ENCODE measurements at places on chromosomes 12 and 14.
A peak's percentile ranks its signal among the peaks of the same experiment; 100 is the strongest.

DNA sequence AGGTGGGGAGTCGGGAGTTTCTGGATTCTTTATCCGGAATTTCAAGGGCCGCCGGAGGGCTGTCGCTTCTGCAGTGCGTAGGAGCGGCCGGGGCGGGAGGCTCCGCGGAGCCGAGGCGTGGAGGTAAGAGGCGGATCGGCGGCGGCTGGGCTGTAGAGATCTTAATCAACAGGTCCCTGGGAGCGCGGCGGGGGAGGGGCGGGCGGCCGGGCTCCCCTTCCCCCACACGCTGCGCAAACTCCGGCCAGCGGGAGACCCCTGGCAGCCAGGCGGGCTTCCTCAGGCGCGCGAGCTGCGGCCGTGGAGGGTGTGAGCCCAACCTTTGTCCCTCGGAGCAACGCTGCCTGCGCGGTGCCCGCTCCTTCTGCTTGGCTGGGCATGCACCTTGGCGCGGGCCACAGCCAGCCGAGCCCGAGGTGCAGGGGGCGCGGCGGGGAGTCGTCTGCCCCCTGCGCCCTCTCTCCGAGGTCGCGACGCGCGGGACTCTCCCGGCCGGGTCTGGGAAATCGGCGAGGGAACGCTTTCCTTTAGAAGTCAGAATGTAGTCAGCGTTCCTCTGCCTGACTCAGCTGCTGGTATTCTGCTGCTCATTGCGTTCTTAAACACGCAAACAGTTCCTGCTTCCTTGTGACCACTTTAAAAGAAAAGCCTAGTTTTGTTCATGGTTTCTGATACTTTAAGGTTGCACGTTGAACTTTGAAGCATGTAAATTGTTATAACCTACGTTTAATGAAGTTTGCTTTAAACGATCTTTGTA, at the start of gene PALS1:
TSS of gene PALS1 (plus strand) at position 25 of the 757 bp plus-strand sequence. CDS start 37,736 bp downstream, outside the sequence.
- peak; percentile 82 for DNase-seq

- DNase-seq, result peak; percentile 19
These were observed 941.9 kb downstream of the NRXN3 start for GRCh38 chr14:79111987-79112501.

DNA sequence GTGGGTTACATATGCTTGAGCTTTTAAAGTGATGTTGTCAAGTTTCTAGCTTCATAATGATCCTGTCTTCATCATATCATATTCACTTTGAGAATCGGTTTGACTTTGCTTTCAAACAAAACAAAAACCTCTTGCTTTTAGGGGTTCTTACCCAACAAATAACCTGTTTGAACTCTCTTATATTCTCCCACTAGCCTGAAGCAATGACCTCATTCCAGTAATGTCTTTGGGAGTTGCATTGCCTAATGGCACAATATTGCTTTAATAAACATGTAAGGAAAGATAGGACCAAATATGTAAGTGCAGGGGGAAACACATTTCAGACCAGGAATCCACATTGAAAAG, 27.7 kb downstream of the WBP11 start:
- peak; percentile 65 for DNase-seq

DNA sequence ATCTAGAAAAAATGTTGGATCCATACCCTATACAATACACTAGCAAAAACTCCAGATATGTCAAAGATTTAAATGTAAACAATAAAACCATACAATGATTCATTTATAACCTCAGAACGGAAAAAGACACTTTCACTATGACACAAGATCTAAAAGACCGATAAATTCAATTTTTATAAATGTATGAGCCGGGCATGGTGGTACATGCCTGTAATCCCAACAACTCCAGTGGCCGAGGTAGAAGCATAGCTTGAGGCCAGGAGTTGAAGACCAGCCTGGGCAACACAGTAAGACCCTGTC, 2.5 kb upstream of the SOS2 start:
- DNase-seq, result no peak

- no peak for DNase-seq
These were observed 236.4 kb upstream of the RGS6 start for GRCh38 chr14:71695611-71696350.

GRCh38 chr12:131461096-131461495, 249.8 kb upstream of the SFSWAP start:
- no peak for DNase-seq

- DNase-seq, result peak; percentile 32
These were observed 501.2 kb downstream of the PCNX1 start for GRCh38 chr14:71408362-71409030.

DNA sequence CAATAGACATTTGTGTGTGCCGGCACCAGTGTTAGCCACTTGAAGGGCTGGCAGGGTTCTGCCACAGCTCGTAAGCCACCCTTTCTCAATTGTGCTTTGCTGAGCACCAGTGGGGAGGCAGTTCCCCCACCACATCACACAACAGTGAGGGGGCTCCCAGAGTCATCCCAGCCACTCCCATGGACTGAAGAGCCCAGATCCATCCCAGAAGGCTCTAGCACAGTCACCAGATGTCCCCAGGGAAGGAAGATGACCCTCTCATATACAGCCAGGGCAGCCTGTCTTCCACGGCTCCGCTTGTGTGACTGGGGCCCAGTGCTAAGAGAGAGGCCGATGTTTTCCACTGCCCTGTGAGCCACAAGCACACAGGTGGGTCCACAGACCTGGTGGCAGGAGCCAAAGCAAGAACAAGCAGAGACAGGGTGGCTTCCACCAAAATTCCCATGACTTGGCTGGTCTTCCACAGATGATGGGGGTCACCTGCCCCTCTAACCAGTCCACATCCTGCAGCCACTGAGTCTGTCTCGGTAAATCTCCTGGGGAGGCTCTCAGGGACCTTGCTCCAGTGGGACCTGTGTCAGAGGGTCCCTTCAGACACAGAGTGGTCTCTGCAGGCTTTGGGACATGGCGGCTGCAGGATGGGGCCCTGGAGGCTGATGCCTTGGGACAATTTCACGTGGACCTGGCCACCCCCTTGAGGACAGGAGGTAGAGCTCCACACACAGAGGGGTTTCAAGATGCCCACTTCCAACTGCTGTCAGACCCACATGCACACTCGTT, 71.9 kb upstream of the DDX11 start:
- DNase-seq, result no peak

GRCh38 chr12:94290353-94290752, 142.0 kb downstream of the PLXNC1 start:
- DNase-seq, result peak; percentile 11

DNA sequence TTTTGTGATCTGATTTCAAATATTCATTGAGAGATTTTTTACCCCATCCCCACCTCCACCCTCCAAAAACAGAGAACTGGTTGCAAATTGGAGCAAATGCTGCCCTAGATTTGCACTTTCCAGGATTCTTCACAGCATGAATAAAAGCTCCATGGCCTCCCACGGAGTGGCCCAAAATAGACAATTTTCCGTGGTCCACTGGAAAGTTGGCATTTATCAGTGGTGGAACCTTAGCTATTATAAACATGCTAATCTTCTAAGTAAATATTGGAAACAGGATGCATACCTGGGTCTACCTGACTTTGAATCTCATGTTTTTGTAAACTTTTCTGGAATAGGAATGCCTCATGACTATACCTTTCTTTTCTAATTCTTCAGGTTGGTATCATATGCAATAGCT, 123.9 kb downstream of the SLC16A7 start:
- DNase-seq, result no peak

DNA sequence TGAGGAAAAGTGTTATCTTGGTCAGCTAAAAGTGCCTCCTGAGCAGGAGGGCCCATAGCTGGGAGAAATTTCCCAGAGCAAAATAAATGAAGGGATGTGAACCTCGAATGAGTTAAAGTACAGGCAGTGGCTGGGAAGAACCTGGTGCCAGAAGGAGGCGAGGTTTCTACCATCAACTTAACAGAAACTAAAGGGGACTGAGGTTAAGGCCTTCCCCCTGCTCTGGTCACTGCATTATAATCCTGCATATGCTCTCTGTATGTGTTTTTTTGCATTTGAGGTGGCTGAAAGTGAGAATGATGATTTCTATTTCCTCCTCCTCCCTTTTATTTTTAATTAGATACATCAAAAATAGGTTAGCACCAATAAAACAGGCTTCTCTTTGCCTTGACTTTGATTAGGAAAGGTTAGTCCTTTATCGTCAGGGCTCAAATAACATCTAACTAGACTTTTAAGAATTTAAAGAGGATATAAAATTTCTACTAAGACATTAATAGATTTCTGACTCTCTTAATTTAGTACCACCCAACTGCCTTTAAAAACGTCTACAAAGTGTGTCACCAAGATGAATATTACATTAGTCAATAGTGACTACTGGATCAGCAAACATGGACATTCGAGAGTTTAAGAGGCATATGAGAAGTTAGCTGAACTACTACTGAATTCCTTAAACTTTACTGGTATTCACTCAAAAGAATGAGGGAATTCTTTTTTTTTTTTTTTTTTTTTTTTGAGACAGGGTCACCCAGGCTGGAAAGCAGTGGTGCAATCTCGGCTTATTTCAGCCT, 49.2 kb downstream of the GALNT4 start:
- DNase-seq, result peak; percentile 26

GRCh38 chr12:87804386-87804785, 224.8 kb downstream of the C12orf50 start:
- no peak for DNase-seq

- DNase-seq, result no peak
These were observed 697 bp upstream of the GRIP1 start for GRCh38 chr12:66679461-66680084.

- DNase-seq, result no peak
These were observed 123.2 kb upstream of the MAP1LC3B2 start for GRCh38 chr12:116435984-116436383.

DNA sequence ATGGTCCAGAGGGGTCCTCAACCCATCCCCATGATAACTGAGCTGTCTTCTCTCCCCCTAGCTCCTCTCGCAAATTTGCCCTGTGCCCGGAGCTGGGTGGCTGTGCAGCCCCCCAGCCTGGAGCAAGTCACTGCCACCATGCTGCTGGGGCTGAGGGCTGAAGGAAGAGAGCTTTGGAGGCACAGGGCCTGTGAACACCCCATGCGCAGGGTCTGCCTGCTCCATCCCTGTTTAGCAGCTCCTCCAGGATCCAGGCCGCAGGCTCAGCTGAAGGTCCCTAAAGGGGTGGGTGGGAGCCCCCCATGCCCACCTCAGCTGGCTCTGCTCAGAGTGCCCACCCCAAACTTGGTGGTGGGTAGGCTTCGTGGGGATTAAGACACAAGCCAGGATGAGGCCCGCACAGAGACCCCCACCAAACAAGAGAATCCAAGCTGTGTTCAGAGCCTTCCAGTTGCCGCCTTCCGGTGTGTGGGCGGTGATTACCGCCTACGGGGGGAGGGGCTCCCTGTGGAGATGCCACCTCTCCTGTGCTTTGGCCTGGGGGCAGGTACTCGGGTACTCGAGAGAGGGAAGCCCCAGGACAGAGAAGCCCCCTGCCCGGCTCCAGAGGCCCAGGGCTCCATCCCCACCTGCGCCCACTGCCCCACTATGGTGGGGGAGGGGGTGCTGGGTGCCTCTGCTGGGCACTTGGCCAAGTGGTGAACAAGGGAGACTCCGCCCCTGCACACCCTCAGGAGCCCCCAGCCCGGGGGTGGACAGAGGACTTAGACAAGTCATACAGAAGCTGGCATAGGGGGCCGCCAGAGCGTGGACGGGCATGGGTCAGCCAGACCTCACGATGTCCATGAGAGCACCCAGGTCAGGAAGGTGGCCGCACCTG, 1.4 kb upstream of the JAG2 start:
- no peak for DNase-seq

GRCh38 chr12:53738406-53739213, 11.4 kb upstream of the CALCOCO1 start:
- no peak for DNase-seq

DNA sequence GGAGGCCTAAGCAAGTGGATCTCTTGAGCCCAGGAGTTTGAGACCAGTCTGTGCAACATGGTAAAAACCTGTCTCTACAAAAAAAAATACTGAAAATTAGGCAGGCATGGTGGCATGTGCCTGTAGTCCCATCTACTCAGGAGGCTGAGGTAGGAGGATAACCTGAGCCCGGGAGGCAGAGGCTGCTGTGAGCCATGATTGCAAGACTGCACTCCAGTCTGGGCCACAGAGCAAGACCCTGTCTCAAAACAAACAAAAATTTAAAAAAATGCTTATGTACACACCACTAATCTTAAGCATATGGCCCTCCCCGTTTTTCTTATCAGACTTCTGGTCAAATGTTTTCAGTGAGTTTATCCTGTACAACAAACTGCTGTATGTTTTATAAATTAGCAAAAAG, 1.7 kb upstream of the GNPNAT1 start:
- DNase-seq, result no peak

- DNase-seq, result peak; percentile 53
These were observed 763.9 kb downstream of the NRXN3 start for GRCh38 chr14:78933948-78934524.

DNA sequence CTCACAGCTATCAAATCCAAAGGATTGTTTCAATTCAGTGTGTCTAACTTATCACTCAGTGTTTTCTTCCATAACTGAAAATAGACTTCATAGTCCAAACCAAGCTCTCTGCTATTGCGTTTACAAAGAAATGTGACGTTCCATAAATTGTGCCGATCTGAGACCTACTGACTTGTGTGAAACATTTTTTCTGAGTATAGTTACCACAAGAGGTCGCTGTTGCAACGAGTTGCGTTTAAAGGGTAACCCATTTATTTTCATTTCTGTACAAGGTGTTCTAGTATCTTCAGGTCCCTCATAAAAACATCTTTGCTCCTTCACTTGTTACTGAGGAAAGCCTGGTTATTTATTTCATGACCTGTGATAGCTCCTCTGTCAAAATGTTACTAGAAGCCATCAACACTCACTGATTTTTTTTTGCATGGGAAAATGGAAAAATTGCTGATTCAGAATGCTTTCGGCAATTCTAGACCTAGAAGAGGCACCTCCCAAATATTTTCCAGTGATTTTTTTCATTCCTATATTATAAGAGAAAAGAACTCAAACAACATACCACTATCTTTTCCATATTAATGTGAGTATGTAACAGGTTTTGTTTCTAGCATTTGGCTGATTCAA, 60.9 kb upstream of the OR4E1 start:
- peak; percentile 52 for DNase-seq

GRCh38 chr12:13105781-13106180, 2.3 kb upstream of the GSG1 start:
- DNase-seq, result no peak

- DNase-seq, result peak; percentile 58
These were observed 4.0 kb downstream of the FBXL14 start for GRCh38 chr12:1590221-1590979.

GRCh38 chr12:131897875-131898274, 3.5 kb downstream of the ULK1 start:
- DNase-seq, result no peak

- DNase-seq, result no peak
These were observed 7.8 kb upstream of the KRT72 start for GRCh38 chr12:52608826-52609630.

Data from EL (cell line).